Naive thymus-derived CD8-positive, alpha-beta T cell (primary cell): ENCODE measurements at places on chromosomes 5 and 9. TPM values are rescaled to one million over a fixed set of nuclear protein-coding genes. Genes with fewer than 3 reads are reported as not detected.

DNA sequence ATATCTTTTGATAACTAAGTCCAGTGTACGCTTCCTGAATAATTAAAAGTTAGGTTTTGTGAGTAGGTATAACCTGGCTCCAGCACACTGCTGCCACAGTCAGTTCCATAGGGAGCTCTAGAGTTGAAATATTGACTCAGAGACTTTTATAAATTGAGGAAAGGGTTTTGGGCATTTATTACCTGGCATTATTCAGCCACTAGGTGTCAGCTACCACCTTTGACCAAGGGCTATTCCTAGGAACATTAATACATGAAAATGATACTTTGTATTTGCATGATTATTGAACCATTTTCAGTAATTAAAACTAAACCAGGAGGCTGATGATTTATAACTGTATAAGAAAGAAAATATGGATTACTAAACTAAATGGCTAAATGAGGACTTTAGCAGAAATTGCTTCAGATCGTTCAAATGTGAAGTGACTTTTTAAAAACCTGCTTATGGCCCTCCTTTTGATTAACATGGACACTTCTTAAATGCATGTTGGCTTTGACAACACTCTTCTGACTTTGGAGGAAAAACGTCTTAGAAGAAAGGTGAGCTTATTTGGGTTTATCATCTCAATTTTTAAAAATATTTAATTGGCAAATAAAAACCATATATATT, 83.0 kb downstream of the SMC2 start:
- no peak for DNase-seq

DNA sequence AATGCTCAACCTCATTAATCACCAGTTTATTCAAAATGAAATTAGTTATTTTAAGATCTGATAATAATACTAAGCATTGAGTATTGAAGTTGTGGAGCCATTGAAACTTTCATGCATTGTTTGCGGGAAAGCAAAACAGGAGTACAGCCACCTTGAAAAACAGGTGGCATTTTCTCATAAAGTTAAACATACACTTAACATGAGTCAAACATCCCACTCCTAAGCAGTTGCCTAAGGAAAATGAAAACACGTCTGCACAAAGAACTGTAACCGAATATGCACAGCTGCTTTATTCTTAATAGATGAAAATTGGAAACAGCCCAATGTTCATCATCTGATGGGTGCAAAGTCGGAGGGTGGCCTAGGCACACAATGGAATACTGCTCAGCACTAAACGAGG, 177.3 kb downstream of the IRX2 start:
- no peak for DNase-seq

PHYHD1 gene
- polyA plus RNA-seq: 2.6 TPM

DNA sequence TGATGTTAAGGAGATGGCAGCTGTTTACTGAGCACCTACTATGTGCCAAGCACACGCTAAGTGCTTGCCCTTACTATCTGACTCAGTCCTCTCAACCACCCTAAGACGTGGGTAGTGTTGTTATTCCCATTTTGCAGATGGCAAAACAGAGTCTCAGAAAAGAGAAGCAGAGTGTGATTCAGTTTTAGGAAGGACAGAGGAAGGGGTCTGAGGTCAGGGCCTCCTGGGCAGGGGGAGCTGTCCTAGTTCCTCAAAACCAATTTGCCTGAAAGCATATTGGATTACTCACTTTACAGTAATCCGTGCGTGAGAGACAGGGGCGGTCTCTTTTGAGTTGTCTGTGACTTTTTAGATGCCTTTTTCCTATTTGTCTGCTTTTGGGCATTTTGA, 23.2 kb downstream of the DNM1 start:
- DNase-seq: no peak

- DNase-seq: no peak
Observed at GRCh38 chr9:21506626-21507482, 24.7 kb upstream of the IFNE start.

DNA sequence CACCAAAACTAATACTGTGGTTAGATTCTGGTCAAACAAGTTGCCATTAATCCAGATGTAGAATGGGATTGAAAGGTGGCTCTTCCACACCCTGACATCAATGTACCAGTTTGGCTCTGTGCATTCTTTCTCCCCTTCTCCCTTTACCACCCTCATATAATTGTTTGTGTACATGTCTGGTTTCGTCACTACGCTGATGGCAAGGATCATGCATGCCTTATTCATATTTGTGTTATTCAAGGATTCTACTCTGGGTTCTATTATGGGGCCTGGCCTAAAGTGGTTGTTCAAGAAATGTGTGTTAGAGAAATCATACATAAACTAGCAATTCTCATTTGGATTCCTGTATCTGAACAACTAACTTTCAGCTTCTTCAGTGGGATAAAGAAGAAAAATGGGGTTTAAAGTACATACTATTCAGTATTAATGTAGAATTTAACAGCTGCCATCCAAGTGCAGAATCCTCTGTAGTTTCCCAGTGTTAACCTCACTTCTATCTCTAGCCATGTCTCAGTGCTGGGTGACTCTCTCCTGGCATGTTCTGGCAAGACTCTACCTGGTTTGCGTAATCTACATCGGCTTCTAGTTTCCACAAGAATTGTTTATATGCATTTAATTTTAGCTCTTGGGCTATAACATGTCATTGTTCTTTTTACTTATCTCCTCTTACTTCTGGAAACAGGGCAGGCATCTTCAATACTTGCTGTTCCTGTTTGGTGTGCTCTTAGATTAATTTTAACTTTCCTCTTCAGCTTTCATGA, 27.9 kb upstream of the CDKN2B start:
- DNase-seq: no peak

RGS7BP gene
- not detected for polyA plus RNA-seq

TAF11L3 gene
- not detected for polyA plus RNA-seq
